ENCODE measurements at places on chromosomes 6 and 20.

DNA sequence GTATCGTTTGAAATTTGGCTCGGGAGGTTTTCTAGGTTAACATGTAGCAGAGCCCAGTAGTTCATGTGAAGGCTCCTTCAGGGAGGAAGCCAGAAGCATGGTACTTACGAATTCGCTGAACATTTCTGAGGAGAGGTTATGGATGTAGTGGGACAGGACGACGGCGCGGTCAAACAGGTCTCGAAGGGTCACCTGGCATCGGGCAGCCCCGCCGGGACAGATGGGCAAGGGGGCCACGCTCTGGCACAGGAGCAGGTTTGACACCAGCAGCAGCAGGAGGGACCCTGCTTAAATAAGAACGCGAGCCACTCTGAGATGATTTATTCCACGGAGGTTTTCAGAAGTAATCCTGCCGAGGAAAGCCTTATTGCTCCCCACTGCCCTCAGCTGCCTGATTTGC, 2.5 kb downstream of the PRL start:
- no peak for DNase-seq

DNA sequence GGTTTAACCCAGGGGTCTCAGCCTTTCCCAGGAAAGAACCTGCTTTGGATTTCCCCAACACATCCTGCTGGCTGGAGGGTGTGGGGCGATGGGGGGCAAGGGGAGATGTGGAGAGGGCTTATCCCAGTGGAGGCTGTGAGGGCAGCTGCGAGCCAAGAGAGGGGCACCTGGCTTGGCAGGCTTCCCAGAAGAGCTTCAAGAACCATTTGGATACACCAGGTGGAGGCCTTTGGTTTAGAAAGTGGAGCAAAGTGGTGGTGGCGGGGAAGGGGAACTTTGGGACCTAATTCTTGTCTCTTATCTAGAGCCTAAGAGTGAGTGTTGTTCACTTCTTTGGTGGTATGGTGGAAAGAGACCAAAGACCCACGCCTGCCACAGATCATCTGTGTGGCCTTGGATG, 12.4 kb downstream of the CD40 start:
- no peak for DNase-seq

GRCh38 chr6:85049282-85049681, 284.9 kb upstream of the TBX18 start:
- no peak for DNase-seq

- DNase-seq = no peak
These were observed 70.0 kb upstream of the FYN start for GRCh38 chr6:111943266-111943665.

DNA sequence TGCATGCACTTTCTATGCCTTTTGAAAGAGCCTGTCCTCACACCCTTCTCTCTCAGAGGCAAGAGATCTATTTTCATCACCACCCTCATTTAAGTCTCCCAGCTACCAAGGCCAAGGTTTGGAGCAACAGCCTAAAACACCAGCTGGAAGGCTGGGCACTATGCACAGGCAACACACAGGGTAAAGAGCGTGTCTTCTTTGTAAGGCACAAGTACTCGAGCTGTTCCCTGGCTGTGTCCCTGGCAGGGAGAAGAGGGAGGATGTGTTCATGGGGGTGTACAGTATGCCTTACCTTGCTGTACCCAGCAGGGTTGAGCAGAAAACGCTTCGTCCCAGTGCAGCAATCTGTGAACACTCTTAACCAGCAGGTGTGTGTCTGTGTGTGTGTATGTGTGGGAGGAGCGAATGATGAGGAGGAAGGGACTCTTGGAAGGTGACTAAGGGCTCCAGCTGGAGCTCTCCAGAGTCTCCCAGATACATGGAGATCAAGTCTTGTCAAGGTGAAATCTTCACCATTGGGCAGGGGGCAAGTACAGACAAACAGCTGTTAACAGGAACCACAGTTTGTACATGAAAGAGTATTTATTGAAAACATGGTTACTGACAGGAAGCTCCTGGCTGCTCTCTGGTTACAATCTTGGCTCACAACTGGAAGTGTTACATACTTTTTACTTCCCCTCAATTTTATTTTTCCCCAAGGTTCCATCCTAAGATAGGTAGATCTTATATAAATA, 40.8 kb downstream of the ELMO2 start:
- no peak for DNase-seq

DNA sequence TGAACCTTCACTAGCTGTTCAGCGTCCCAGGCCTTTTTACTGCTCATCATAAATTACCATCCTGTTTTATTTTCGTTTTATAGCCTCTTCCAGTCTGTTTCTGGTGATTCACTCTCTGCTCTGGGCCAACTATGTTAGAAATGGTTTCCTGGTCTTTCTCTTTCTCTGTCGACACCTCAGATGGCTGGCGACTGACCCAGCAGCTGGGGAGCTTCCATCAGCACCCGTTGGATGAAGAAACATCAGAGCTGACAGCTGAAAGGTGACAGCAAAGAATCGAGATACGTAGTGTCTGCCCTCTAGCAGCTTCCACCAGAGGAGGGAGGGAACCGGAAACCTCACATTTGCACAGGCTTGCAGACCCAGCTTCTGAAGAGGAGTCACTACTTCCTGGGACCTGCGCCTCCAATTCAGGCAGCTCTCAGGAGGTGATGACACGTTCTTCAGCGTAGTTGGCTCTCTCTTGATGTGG, 82.9 kb upstream of the MLN start:
- no peak for DNase-seq

DNA sequence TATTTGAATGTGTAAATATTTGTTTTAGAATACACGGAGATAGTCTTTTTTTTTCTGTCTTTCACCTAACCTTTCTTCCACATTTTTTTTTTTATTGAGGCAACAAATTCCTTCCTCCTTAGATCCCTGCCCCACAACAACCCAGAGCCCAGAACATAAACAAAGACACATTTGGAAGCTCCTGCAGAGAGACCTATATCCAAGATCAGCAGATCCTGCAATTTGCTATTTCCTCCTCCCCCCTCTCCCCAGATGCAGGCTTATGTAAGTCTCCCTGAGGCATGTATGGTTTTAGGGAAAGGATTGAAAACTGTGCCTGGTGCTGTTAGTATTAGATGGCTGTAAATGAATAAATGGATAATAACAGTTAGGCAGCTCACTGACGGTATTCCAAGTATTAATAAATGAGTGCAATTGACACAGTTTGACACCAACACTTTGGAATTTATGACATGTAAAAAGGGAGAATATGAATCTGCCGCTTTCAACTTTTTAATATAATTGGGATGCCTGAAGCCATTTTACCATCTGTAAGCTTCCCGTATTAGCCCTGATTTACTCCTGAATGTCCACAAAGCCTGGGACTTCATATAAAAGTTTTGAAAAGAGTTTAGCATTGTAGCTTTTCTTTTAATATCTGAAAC, 608.3 kb upstream of the CITED2 start:
- DNase-seq = no peak

GRCh38 chr6:27296106-27296783, 15.8 kb downstream of the POM121L2 start:
- no peak for DNase-seq

GRCh38 chr6:52620055-52620905, 43.4 kb upstream of the TRAM2 start:
- no peak for DNase-seq

DNA sequence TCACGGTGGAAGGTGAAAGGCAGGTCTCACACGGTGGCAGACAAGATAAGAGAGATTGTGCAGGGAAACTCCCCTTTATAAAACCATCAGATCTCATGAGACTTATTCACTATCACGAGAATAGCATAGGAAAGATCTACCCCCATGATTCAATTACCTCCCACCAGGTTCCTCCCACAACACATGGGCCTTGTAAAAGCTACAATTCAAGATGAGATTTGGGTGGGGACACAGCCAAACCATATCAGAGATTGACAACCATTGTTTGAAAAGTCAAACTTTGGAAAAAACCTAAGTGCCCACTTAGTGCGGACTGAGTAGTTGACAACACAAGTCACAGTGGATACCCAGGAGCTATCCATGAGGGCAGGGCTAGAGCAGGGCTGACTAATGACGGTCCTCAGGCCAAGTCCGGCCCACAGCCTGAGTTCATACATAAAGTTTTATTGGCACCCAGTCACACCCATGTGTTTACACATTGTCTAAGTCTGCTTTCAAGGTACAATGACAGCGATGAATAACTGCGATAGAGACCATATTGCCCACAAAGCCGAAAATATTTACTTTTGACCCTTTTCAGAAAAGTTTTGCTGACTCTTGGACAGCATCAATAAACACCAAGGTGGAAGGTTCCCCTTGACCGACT, 33.8 kb upstream of the PMEPA1 start:
- no peak for DNase-seq

GRCh38 chr6:72272958-72273357, 348.9 kb upstream of the KCNQ5 start:
- DNase-seq = no peak

GRCh38 chr20:2382833-2383232, 2.1 kb downstream of the TGM6 start:
- DNase-seq = no peak

Data from stimulated activated CD4-positive, alpha-beta T cell treated with anti-CD3 and anti-CD28 coated beads, Interleukin-1b, Interleukin-23, amount 100 ng/mL, for 1 hour (primary cell).